ENCODE measurements at places on chromosomes 6 and 20.

GRCh38 chr20:48275286-48276020, 490.2 kb upstream of the SULF2 start:
- no peak for DNase-seq

DNA sequence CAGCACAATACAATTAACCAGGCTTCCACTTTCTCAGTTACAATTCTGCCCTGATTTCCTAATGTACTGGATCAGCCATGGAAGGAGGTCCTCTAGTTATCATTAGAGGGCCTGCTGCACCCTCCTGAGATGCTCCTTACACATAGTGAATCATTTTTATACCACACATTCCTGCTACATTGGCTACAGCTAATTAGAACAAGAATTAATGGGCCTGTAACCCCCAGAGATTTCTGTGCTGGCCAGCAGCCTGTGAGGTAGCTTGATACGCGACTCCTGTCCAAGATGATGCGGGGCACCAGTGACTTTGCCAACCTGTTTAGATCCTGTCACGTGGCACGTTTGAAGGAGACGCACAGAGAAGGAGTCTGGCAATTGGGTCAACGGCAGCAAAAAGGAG, 422.8 kb downstream of the EPM2A start:
- no peak for DNase-seq

DNA sequence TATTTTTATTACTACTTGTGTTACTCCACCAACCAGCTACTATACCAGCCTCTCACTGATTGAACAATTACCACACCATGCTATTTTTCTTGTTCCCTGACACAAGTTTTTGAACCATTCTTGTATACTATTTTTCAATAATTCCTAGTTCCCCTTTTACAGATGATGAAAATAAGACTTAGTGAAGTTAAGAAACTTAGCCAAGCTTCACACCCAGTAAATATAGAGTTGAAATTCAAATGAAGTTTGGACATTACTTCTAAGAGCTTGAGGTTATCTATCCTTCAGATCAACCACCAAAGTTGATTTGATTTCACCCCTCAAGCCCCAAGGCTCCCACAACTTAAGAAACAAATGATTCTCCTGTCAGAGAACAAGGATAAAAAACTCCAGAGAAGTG, 13.1 kb upstream of the BCAS1 start:
- no peak for DNase-seq

DNA sequence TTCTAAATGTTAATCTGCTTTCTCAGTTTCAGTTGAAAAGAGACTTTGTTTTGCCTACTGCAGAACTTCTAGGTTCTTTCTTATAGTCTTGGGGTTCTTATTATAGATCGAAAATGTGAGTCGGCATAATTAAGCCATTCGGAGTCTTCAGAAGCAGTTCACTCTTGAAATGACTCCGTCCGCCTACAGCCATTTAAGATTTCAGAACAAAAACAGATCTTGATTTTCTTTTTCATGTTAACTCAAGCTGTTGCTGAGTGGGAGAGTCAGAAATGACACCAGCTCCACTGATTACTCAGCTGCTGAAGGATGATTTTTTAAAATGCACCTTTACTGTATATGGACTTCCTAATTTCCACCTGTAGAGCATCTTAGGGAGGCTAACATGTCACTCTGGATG, 15.9 kb downstream of the PRDM1 start:
- DNase-seq: no peak

- DNase-seq: no peak
Observed at GRCh38 chr6:15184441-15184861, 61.4 kb upstream of the JARID2 start.

GRCh38 chr20:37351689-37352607, 6.0 kb downstream of the SRC start:
- no peak for DNase-seq

DNA sequence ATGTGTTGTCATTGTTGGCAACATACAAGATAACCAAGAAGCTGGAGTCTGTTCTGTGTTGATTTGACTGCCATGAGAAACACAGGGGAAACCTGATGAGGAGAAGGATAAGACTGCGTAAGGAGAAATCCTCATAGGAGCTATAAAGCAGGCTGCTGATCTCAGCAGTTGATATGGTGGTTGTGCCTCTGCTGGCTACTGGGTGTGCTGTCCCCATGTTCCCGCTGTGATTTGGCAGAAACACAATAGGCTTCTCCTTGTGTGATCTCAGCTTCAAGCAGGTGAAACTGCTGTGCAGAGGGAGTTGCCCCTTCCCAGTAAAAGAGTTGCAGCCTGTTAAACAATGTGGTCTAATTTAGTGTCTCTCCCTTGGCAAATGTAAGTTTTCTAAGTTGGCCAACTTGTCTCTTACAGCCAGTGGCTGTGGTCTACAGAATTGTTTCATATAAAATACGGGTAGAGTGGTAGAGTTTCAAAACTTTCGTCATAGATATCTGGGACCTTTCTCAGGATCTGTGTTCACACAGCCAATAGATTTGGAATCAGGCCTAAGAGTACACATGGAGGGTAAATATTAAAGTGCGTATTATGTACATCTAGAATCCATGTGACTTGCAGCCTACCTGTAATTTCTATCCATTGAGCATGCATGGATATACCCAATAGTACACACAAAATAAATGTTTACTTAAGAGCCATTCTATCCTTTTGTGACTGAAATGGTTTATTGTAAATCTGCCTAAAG, 78.4 kb downstream of the RNF144B start:
- DNase-seq: no peak

- DNase-seq: no peak
Observed at GRCh38 chr6:116579143-116579542, 7.8 kb downstream of the RWDD1 start.

DNA sequence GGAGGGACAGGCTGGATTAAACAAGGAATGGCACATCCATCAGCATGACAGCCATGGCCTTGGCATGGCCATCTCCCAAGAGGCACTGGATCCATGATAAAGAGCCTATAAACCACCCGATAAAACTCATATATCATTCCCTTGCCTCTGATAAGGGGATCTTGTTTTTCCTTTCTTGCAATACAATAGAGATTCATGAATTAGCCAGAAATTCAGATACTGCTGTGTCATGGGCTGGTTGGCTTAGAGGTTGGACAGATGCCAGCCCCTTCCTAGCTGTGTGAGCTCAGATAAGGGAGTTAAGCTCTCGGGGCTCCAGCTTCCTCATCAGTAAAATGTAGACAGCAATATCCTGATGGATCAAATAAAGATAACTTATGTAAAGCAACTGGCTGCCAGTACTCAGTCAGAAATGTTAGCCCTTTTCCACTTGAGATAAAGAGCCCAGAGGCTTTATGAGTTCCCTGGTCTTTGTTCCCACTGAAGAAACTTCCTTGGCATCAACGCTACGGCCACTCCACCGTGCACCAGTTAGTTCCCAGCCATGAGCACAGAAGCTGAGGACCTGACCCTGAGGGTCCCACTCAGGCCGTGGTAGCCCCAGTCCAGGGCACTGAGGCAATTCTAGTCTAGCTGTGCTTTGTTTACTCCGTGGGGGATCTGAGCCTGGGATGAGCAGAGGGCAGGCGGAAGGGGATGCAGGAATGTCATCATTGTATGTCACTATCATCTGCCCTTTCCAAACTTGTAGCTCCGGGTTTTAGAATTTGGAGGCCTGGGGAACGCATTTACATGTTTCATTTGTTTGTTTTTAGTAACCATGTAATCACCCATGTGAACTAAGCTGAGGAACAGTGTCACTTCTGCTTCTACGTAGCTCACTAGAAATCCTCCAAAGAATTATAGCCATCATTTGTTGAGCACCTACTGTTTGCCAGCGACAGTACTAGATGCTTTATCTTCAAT, 67.2 kb upstream of the TBC1D7 start:
- peak; percentile 49 for DNase-seq

- no peak for DNase-seq
Observed at GRCh38 chr20:10328897-10329255, 105.1 kb downstream of the MKKS start.

DNA sequence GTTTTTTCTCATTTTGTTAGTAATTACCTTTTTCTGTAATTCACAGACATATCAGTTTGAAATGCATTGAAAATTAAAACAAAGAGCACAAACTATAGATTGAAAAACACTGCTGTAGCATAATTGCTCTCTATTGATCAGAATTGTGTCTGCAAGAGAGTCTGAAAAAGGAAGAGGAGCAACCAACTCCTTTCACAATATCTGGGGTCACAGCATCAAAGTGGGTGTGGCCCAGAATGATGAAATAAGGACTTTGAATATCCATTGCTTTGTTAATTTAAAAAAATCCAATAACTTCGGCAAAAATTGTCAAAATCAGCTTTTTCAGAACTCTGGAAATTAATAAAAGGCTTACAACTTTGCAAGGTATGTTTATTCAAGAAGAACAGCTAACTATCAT, 99.2 kb downstream of the MYLK4 start:
- DNase-seq: no peak

GRCh38 chr6:132007474-132008190, 56.5 kb upstream of the CCN2 start:
- DNase-seq: no peak

DNA sequence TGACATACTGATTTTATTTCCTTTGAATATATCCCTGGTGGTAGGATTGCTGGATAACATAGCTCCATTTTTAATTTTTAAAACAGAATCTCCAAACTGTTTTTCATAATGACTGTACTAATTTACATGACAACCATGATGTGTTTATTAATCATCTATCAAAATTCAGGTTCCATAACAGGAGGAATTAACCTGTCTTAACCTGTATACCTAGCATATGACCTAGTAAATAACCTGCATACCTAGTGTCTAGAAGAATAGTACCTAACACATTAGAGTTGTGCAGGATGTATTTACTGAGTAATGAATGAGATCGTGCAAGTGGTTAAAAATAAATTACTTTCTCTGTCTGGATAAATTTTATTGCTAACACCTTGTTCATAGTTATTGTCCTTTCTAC, 45.8 kb upstream of the ARHGAP18 start:
- DNase-seq: no peak

DNA sequence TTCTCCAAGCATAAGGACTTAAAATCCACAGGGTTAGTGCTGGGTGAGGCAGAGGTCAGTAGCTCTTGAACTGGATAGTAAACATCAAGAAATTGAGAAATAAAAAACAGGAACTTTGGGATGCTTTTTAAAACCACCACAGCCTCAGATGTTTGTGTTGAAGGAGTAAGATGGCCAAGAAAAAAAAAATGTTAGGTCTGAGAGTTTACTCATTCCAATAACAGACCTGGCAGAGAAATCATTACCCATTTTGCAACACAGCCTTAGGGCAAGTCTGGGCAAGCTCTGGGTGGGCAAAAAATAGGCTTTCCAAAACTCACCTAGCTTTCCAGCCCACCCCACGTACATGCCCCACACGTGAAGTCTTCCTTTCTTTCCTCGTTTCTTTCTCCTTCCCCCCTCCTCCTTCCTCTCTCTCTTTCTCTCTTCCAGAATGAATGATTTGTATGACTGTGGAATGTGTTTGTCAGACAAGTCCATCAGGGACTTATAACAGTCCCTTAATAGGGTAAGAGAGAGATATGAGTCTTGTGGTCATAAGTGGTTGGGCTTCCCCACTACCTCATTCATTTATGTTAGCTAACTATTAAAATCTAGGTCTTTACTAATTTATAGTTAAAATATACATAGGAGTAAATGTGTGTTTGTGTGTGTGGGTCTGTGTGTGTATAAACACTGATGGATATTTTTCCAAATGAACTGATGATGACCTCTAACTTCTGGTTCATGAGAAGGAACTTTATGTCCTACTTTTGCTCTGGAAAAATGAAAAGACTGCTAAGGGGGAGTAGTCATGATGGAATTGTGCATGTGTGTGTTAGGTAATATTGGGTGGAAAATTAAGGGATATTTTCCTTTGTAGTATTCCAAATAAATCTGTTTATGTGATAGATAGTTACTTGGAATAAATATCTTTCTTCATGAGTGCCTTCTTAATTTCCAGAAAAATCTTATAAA, 18.0 kb upstream of the DSE start:
- no peak for DNase-seq

GRCh38 chr20:2162823-2163166, 61.2 kb downstream of the STK35 start:
- DNase-seq: no peak

- no peak for DNase-seq
Observed at GRCh38 chr6:10271982-10272381, 142.9 kb downstream of the TFAP2A start.

DNA sequence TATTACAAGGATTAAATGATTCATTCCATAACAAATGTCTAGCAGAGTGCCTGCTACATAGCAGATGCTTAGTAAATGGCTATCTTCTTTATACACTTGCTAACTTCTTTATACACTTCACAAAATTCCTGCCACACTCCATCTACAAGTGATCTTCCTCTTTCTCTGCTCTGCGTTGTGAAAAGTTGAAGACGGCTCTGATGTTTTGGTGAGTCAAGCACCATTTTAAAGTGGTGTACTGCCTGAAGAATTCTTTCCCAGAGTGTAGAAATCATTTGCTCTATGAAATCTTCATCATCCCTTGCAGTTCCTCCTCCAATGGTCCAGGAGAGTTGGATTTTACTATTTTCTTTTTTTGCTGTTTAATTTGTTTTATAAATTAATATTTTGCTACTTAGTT, 74.9 kb downstream of the TNFAIP3 start:
- DNase-seq: no peak
